ENCODE measurements at places on chromosomes 12 and 14.

DNA sequence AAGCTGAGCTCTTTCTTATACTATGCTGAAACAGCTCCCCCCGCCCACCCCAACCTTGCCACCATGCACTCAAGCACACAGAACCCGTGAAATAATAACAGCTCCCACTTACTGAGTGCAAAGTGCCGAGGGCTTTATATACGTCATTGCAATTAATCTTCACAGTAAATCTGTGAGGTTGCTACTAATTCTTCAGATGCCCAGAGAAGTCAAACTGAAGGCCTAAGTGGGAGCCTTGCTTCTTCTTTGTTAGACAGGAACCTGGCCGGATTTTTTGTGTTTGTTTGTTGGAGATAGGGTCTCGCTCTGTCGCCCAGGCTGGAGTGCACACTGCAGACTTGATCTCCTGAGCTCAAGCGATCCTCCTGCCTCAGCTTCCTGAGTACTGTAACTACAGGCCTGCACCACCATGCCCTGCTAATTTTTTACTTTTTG is 34.0 kb downstream of the VCPKMT start:
- peak; percentile 87 for DNase-seq

DNA sequence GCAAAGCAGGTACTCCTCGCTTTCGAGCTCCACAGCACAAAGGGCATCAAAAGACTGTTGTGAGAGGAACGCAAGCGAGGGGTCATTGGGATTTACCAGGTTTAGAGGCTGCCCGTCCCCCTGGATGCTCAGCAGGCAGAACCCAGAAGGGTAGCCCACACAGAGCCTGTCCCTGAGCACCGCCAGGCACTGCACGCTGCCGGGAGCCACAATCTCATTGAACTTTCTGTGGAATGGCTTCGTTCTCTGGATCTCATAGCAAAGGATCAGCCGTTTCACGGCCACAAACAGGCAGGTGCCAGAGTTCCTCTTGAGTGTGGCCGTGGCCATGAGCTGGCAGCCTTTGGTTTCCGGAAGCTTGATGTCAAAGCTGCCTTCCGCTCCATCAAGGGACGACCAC is 21.5 kb downstream of the AMN start:
- DNase-seq = no peak

- no peak for DNase-seq
Measured at GRCh38 chr14:72350215-72350614, 418.0 kb downstream of the RGS6 start.

- no peak for DNase-seq
Measured at GRCh38 chr12:94244165-94245133, 96.1 kb downstream of the PLXNC1 start.

GRCh38 chr14:50676814-50677516 is 8.9 kb upstream of the SAV1 start:
- DNase-seq = no peak

DNA sequence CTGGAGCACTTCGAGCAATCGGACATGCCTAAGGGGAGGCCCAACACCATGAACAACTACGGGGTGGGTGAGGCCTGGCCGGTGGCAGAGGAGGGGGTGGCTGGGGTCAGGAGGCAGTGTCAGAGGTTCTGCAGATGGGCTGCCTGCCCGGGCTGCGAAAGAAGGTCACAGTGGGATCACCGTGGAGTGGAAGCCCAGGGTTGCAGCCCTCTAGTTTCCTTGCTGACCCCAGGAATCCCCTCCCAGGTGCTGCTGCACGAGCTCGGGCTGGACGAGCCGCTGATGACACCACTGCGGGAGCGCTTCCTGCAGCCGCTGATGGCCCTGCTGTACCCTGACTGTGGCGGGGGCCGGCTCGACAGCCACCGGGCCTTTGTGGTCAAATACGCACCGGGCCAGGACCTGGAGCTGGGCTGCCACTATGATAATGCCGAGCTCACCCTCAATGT is 1.9 kb upstream of the ARL6IP4 start:
- no peak for DNase-seq

DNA sequence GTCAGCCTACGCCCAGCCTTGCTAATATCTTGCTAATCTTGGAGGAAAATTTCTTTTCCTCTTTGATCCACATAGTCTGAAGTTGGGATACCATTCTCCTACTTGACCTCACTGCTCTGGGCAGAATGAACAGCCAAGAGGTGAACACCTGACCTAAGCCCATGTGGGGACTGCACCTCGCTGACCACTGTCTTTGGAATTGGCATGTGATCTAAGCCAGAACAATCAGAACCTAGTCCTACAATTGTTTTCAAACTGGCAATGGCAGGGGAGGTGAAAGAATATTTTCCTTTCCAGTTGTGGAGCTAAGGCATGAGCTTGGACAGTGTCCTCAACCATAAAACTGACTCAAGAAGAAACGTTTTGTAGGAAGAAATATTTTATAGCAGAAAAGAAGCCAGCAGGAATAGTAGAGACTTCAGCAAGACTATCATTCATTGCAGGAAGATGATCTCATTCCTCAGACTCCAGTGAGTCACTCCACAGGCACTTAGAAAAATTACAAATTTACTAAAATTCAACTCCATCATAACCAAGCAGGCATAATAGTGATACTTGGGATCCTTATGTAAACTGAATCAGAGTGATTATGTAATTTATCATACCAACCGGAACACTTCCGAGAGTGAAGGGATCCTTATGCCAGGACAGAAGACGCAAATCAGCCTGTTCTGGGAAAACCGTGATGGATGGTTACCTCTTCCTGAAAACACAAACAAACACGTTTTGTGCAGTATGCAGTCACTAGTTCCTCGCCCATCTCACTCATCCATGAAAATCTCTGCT is 14.7 kb downstream of the PTPRO start:
- DNase-seq = no peak

DNA sequence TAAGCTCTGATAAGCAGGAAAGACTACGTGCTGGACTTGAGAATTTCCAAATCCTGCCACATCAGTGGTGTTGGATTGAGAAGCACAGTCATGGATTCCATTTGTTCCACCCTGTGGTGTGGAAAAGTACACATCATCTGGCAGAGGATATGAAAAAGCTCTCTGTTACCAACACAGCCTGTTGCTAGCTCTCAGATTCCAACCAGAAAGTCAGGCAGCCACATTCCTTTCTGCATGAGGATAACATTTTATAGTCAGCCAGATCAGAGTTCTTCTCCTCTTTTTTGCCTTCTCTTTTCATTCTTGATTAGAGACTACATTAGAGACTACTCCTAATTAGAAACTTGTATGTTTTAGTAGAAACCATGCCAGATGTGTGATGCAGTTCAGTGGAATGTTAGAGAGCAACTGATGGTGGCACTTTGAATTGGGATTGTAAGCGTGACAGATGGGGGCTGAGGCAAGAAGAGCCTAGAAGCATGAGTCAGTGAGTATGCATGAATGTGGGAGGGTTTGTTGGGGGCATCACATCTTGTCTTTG is 61.2 kb upstream of the STXBP6 start:
- DNase-seq = no peak

GRCh38 chr12:116759783-116760621 is 21.9 kb downstream of the RNFT2 start:
- peak; percentile 8 for DNase-seq

DNA sequence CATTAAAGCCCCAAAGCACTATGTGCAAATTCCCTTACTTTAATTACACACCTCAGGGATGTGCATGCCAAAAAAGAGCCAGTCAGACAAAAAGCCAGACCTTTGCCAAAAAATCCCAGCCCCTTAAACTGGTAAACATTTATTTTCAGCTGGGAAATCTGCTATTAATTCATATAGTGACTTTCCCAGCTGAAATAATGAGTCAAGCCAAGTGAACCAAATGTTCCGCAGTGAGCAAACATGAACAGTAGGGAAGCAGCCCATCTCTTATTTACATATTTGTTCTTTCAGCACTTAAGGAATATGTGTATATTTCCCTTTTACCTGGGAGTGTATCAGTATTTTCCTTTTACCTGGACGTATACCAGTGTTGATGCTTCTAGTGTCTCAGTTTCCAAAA is 44.0 kb upstream of the OTX2 start:
- DNase-seq = no peak

DNA sequence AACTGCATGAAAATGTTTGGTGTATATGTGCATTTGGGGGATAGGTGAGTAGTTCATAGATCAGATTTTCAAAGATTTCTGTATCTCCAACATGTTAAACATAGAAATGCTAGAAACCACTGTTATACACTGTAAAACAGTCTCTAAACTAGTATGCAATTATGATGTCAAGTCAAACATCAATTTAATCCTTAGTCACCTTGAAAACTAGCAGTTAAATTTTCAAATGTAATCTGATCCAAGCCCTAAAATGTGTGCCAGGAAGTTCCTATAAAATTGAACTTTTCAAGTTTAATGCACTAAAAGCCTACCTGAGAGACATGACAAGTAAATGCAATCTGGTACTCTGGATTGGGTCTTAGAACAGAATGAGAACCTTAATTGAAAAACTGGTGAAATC is 14.5 kb downstream of the SLC35F4 start:
- DNase-seq = no peak

- DNase-seq = peak; percentile 14
Measured at GRCh38 chr14:52355016-52355431, 40.9 kb downstream of the PTGER2 start.

DNA sequence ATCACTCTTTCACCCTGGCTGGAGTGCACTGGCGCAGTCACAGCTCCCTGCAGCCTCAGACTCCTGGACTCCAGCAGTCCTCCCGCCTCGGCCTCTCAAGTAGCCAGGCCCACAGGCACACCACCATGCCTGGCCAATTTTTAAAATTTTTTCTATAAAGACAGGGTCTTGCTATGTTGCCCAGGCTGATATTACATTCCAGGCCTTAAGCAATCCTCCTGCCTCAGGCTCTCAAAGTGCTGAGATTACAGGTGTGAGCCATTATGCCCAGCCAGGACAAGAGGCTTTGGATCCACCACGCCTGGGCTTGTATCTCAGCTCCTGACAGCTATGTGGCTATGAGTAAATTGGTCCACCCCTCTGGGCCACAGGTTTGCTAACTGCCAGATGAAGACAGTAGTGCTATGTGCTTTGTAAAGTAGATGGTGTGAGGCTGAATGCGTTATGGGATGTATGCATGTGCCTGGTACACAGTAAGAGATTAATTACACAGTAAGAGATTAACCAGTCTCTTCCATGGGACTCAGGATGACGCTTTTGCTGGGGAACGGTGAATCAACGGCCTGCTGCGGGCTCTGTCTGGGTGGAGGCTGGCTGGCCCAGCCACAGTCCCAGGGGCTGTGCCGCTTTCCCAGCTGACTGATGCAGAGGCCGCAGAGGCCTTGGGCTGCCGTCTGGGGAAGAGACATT is 53.3 kb upstream of the NCOR2 start:
- DNase-seq = no peak

DNA sequence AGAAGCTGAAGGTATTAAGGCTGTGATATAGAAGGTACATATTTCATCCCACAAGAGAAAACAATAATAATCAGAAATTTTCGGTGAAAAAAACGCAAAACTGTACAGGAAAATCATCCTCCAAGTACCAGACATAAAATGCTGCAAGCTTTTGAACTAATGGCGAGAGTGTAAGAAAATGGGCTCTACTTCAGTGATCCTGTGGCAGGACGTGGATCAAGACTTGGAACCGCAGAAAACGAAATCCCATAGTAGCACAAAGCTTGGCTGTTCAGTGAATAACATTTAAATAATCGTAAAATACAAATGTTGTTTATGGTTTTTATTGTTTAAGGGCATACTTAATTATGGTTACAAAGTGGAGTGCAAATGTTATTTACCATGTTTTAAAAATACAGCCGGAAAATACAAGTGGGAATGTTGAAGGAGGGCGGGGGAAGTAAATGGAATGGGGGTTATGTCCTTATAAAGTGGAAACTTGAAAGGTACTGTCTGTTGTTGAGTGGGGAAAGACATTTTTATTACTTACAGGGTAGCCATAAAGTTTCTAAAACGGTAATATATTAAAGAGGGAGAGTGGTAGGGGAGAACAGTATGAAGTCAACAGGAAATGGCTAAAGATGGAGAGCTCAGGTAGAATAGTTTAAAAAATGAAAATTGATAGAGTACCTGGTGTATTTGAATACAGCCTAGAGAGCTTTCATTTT is 1.1 kb downstream of the SMIM10L1 start:
- no peak for DNase-seq

DNA sequence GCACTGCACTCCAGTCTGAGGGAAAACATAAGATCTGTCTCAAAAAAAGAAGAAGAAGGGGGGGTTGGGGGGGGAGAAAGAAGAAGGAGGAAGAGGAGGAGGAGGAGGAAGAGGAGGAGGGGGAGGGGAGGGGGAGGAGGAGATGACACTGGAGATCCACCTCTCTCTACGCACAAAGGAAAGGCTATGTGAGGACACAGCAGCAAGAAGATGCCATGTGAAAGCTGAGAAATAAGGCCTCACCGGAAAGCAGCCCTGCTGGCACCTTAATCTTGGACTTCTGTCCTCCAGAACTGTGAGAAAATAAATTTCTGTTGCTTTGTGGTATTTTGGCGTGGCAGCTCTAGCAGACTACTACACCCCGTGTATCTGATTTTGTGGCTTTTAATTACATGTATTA is 477.9 kb downstream of the MED13L start:
- DNase-seq = no peak

- no peak for DNase-seq
Measured at GRCh38 chr12:4137015-4137414, 136.5 kb upstream of the CCND2 start.

DNA sequence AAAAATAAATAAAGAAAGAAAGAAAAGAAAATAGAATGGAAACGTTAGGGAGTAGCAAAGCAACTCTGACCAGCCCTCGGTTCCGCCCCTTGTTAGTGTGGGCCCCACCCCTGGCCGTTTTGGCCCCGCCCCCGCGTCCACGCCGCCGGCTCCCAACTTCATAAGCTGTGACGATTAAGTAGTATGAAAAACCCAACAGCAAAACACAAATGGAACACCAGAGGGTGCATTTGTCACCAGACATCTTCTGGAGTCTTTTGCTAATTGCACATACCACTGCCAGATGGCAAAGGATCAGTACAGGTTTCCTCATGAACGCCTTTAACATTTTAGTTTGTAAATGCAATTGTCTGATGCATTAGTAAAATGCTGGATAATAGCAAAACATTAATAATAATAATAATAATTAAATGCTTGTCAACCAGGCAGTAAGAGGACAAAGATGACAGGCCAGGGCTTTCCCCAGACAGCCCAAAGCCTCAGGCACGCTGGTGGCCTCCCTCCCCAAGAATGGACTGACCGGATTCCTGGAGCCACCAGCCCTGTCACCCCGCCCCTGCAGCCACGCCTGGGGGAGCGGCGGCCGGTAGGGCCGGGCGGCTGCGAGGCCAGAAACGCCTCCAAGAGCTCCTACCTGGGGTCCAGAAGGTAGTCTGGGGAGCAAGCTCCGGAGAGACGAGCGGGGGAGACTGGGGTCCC is 23.6 kb downstream of the HSP90AA1 start:
- peak; percentile 86 for DNase-seq

- no peak for DNase-seq
Measured at GRCh38 chr14:99037777-99038430, 234.1 kb downstream of the BCL11B start.

- DNase-seq = no peak
Measured at GRCh38 chr12:1741154-1741949, 50.5 kb downstream of the ADIPOR2 start.

Measured in CD4-positive, alpha-beta T cell (primary cell).